Stimulated activated CD8-positive, alpha-beta memory T cell treated with anti-CD3 and anti-CD28 coated beads, Interleukin-12 subunit alpha, Interleukin-12 subunit beta, amount 100 ng/mL, for 1 hour (primary cell): ENCODE measurements at places on chromosomes 2 and 18.

DNA sequence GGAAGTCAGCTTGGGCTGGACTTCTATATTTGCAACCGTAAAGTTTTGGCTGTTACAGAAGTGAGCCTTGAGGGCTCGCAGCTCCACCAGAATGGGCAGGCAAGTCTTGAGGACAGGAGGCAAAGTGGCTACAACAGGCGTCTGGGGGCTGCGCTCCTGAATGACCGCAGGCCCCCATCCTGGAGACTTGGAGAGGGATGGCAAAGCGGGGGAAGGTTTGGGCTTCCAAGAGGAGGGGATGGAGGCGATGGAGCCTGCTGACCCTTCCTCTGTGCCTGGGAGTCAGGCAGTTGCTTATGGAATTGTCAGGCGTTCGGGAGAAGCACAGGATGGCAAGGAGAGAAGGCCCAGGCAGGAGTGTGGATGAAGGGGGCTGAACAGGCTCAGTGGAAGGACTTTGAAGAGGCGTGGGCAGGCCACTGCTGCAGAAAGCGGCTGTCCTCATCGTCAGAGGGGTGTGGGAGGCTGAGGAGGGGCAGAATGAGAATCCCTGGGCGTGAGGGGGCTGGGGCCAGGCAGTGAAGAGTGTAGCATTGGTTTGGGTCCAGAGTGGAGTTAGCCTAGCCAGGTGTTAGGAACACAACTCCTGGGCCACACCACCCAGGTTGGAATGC is 72.3 kb downstream of the INHBB start:
- DNase-seq: no peak

- DNase-seq: no peak
These were observed 602.2 kb downstream of the NYAP2 start for GRCh38 chr2:226001716-226002115.

DNA sequence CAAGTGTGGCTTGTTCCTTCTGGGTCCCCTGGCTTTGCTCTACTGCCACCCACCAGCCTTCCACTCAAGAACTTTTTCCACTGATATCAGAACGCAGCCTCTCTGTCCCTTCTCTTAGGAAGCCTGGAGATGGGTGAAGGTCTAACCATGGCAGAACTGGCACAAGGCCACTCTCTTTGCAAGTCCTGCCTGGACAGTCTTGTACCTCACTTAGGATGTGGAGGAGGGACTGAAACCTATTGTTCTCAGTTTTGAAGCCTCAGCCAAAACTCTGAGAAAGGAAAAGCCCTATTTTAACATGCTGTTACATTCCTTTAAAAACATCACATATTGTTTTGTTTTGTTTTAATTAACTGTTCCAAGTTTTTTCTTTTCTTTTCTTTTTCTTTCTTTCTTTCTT is 58.9 kb upstream of the NCOA1 start:
- DNase-seq: no peak

DNA sequence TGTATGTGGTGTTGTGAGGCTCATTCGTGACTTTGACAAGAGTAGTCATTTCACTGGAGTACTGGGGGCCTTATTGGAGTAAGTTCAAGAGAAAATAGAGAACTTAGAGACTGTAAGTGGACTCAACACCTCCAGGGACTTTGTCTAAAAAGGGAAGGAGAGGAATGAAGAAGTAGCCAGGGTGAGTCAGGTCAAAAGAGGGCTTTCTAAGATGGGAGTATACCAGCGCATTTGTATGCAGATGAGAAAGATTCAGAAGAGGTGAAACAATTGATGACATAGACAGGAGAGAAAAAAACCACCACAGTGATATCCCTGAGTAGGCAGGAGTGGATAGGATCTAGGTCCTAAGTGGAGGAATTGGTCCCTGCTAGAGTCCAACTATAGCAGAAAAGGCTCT is 246.8 kb downstream of the IKZF2 start:
- DNase-seq: no peak

DNA sequence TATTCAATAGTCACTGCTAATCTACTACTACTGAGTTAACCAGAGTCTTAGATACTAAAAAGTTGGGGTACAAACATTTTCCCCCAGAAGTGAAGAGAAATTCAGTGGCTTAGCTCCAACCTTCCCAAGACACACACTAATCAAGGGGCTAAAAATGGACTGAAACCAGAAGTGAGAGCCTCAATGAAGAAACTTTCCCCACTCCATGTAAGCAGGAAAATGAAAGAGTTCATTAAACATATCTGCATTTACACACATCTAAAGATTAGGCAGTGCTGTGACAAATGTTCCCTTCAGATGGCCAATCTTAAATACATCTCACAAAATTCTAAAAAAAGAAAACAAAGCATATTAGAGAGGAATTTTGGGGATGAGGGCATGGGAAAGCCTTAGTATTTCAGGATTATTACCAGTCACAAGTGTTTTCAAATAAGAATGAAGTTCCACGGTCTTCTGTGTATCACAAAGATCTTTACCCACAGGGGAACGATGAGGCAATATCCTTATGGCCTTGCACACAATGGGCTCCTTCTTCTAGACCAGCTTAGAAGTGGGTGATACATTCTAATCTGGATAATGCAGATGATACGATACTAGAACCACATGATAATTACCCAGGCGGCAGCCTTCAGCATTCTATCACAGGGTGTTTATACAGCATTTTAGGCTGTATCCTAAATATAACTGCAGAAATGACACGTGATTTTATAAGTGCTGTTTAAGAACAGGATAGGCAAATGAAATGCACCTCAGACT is 17.1 kb downstream of the ANKRD44 start:
- DNase-seq: no peak

DNA sequence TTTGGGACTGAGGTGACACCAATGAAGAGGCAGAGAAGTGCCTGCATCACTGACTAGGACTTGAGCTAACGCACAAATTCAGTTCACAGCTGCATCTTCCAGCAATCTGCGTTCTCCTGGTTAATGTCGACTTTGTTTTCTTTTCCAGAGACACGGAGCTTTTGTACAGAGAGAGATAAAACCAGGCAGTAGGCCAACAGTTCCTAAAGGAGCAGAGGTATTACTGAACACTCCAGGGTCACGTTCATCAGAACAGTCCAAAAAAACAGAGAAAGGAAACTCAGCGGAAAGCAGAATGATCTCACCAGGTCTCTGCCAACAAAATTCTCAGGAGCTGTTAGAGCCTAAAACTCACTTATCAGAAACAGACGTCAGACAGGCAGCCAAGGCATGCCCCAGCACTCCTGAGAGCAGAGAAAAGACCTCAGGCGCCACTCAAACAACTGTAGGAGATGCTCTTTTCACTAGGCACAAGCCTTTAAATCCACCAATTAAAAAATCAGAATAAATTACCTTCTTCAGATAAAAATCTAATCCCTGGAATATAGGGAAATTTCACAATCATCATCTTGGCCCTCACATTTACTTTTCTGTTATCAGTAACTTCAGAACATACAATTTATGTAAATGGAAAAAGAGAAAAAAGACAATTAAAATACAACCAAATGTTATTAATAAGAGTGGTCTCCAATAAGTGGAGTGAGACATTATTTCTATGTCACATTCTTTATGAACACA is 95.9 kb upstream of the SPTBN1 start:
- DNase-seq: no peak

GRCh38 chr2:70979180-70979488 is 704 bp downstream of the ANKRD53 start:
- DNase-seq: no peak

- DNase-seq: no peak
These were observed 221.6 kb upstream of the SP5 start for GRCh38 chr2:170493426-170494097.

DNA sequence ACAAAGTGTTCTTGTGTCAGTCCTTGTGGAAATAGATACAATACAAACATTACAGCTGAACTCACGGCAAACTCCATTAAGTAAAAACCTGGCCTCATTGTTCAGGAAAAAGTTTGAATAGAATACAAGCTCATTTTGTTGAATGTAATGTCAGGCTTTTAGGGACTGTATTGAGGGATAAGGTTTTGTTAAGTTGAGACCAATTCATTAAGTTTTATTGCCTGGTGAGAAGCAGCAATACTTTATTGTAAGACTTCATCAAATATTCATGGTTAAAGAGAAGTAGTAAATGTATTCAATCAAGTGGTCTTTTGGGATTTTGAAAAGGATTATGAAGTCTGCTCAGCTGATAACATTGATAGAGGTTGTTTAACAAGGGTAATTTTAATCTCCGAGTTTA is 35.4 kb upstream of the METAP1D start:
- DNase-seq: no peak

- DNase-seq: no peak
These were observed 867 bp downstream of the RBBP8 start for GRCh38 chr18:22933966-22934423.

DNA sequence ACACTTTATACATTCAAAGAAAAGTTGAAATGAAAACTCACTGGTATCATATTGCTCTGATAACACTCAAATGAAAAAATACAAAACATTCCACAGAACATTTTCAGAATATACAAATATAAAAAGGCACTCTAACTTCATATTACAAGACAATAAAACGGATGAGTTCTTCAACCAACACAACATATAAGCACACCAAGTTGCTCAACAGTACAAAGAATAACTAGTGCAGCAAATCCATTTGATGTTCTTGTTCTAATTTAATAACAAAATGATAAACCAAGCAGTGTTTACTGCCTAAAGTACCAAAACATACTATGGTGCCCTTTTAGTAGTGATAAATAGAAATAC is 60.8 kb upstream of the PGAP1 start:
- DNase-seq: no peak

DNA sequence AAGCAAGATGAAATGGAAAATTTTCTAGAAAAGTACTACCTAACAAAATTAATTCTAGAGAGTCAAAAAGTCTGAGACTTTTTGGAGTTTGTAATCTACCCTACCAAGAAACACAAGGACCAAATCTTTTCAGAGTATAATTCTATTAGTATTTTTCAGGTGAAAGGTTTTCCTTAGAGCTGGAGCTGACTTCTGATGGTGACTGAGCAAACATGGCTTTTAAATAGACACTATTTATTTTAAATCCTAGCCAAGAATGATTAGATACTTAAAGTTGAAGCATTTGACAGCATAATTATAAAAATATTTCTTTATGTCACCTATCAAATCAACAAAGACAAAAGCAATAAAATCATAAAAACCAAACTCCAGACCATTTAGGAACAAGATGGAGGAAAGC is 26.6 kb downstream of the ZC3H6 start:
- no peak for DNase-seq

DNA sequence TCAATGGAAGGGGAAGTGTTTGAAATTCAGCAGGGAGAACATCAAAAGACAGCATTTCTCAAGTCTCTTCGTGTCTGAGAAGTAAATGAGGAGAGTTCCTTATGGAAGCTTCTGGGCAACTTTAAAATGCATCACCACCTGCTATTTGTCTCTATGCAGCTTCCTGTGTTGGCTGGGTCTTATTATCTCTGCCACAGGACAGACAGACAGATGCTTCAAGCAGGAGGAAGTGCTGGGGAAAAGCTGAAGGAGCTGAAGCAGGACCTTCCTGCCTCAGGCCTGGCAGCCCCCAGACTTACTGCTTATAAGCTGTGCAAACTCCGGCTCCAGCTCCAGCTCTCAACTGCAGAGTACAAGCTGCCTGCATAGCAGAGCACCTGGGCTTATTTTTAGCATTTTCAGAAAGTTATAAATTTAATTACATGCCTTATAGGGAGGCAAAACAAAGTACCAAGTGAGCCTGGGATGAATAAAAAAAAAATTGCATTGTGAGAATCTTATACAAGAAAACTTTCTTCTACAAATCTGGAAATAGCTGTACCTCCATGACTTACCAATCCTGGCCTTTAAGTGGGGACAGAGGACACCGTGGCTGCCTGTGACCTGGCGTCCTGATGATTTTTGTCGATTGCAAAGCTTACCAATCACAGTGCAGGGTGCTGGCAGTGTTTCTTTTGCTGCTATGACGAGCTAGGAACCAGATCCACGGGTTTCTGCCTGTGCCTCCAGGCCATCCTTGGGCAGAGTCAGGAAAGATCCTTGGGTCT is 206.3 kb downstream of the SEPTIN10 start:
- no peak for DNase-seq

DNA sequence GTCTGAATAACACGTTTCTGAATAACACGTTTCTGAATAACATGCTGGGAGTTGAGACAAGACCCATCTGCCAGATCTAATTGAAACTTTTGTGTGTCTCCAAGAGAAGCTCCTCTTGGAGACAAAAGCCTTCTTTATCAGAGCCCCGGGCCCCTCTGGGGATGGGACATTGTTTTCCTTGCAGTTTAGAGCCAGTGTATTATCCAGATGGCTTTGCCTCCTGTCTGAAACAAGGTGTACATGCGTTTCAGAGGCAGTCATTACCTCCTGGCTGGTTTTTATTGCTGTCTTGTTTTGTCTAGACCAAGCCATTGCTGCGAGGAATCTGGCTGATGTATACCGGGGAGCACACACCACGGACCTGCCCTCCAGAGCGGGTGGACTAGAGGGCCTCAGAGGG is 7.8 kb downstream of the FOSL2 start:
- DNase-seq: no peak

GRCh38 chr2:196487417-196487816 is 152.1 kb upstream of the CCDC150 start:
- DNase-seq: no peak

DNA sequence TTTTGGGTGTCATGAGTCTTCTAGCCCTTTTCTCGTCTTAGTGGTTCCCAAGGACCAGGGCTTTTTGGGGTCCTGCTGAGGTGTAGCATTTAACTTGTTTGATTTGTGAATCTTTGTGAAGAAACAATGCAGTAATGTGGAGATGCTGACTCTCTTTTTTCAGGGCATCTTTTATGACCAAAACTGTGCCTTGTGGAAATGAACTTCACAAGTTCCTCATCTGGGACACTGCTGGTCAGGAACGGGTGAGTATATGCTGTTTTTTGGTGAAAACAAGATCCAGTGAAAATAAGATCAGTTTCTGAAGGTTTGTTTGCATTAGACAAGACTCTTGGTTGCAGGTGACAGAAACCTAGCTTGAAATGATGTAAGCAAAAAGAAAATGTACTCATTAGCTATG is 83.9 kb downstream of the RAB31 start:
- DNase-seq: no peak

- no peak for DNase-seq
These were observed 338.3 kb downstream of the GULP1 start for GRCh38 chr2:188629753-188630527.

DNA sequence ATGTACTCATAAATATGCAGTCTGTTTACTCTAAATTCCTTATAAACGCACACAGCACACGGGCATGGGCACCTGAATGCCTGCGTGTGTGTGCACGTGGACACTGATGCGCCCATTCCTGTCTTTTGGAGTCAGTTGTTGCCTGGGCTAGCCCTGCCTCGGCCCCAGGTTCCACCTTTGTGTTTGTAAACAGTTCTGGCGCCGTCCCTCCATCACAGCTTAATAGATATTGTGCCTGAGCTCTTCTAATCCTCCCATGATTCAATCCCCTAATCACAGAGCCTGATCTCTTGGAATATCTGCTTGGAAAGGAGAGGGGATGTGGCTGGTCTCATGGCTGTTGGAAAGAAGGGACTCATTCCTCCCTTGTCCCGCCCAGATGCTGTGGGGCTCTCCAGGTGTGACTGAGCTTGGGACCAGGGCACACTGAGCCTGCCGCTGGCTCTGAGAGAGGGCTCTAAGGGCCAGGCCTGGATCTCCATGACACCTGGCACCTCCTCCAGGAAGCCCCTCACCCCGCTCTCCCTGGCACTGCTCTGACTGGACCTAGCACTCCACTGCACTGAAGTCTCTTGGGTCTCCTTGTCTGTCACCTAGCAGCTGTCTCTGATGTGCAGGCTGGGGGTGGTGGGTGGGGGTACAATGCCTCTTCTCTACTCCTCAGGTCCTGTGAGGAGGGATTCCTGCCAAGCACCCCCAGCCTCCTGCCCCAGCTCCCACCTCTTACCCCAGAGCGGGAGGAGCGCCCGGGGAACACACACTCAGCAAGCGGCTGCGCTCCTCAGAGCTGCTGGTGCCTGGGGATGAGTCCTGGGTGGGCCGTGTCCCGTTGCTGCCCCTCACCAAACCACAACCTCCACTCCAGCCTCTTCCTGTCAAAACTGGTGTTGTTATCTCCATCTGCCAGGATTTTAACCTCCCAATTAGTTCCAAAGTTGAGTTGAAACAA is 181.3 kb downstream of the INHBB start:
- DNase-seq: no peak
